ENCODE measurements at places on chromosomes 12 and 14.
A peak's percentile ranks its signal among the peaks of the same experiment; 100 is the strongest.

DNA sequence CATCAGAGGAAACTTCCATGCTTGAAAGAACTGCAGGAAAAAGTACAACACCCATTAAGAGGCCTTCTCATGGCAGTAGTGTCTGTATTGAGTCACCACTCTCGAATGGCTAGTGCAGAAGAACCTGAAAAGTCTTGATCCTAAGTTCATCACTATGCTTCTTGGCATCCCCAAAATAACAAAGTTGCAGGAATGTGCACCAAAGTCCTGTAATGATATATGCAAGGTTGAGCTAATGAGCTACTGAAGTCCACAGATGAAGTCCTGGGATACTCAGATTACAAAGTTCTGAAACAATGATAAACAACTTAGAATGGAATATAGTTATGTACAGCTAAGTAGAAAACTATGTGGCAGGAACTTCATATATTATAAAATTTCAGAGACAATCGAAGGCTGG, 545.4 kb downstream of the FOXG1 start:
- DNase-seq: no peak

- no peak for DNase-seq
These were observed 174.8 kb downstream of the APAF1 start for GRCh38 chr12:98819821-98820404.

GRCh38 chr12:117850048-117850447, 118.7 kb downstream of the KSR2 start:
- peak; percentile 51 for DNase-seq

DNA sequence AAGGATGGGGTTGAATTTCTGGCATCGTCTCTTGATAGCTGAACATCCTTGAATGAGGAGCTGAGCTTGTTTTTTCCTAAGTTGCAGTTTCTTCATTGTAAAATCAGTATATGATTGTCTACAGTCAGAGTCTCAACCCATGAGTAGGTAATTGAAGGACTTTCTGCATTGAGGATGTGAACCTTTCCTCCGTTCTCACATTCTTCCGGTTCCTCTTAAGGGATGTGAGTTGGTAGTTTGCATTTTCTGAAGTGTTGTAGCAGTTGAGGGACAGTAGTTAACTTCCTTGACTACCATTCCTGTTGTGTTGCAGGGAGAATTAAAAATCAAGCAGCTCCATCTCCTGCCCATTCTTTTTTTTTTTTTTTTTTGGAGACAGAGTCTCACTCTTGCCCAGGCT, 19.1 kb downstream of the TPCN1 start:
- DNase-seq: no peak

DNA sequence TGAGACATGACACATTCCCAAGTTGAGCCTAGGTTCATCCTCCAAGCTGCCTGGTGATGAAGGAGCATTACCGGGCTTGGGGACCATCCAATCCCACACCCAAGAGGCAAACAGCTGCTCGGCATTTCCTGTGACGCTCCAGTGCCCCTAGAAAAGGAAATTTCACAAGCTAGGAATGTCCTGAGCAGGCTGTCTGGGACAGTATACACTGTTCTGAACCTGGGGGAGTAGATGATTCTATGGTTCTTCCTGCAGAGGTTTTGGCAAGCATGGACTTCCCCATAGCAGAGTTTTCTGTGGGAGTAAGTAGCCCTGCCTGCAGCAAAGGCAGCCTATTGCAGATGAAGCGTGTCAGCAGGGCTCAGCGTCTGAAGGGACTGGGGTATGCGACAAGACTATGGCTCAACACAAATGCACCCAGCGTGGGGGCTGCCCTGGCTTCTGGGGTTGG, 47.4 kb upstream of the SRSF5 start:
- no peak for DNase-seq

DNA sequence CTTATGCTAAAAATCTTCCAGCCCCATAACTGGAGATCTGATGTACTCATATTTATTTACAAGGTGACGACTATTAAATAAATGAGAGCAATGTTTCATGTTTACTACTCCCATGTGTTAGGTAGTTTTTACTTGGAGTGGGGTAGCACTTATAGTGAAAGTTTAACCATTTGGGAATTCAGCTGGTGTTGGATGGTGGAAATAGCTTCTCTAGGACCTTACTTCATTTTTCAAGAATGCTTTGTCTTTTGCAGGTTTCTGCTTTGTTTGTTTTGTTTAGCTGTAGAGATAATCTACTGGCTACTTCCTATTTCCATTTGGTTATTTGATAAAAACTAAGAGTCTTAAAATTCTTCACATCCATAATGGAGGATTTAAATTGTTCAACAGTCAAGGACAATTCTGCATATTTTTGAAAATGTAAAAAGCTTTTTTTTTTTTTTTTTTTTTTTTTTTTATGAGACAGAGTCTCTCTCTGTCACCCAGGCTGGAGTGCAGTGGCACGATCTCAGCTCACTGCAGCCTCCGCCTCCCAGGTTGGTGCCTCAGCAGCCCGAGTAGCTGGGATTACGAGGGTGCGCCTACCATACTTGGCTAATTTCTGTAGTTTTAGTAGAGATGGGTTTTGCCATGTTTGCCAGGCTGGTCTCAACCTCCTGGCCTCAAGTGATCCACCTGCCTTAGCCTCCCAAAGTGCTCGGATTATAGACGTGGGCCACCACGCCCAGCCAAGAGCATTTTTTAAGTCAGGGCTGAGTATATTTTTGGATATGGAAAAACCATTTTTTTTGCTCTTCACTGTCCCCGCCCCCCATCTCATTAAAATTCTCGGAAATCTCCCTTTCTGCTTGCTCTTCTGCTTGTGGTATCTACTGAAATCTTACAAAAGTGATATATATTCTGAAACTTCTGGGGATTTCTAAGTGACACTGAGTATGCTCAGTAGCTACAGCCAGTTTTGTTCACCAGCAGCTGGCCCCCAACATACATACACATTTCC, 1.4 kb upstream of the ABCD2 start:
- no peak for DNase-seq
